Cardiac septum (tissue), 1 donor: ENCODE measurements at places on chromosomes 3 and 15. TPM values are rescaled to one million over a fixed set of nuclear protein-coding genes. Genes with fewer than 3 reads are reported as not detected.
A peak's percentile ranks its signal among the peaks of the same experiment; 100 is the strongest.

DNA sequence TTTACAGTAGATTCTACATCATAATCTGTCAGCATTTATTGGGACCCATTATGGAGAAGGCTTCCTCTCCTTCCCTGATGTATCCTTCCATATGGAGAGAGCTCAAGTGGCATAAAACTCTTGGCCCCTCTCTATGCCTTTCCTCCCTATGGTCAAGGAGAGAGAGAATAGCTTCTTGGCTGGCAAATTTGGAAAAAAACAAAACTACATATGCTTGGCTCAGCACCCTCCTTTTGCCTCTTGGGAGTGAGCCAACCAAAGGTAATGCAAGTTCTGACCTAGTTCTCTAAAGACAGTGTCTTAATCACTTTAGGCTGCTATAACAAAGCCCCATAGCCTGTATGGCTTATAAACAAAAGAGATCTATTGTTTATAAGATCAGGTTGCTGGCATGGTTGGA is 37.5 kb downstream of the C3orf70 start:
- DNase-seq = no peak

GRCh38 chr3:72682936-72683452 is 165.3 kb downstream of the SHQ1 start:
- no peak for DNase-seq

- no peak for DNase-seq
These were observed 222.1 kb downstream of the FAM43A start for GRCh38 chr3:194907811-194908210.

DNA sequence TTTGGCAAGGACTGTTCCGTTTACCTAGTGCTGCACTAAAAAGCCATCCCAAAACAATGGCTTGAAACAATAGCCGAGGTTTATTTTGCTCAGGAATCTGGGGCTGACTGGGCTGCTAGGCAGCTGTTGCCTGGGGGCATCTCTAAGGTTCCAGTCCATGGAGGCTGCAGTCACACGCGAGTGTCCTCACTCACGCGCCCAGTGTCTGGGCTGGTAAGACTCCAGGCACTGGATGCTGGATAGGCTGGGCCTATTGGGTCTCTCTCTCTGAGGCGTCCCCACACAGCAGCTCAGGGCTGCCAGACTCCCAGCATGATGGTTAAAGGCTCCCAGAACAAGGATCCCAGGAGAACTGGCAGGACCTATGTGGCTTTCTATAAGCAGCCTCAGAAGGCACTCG is 34.2 kb downstream of the ALS2CL start:
- DNase-seq = no peak

DNA sequence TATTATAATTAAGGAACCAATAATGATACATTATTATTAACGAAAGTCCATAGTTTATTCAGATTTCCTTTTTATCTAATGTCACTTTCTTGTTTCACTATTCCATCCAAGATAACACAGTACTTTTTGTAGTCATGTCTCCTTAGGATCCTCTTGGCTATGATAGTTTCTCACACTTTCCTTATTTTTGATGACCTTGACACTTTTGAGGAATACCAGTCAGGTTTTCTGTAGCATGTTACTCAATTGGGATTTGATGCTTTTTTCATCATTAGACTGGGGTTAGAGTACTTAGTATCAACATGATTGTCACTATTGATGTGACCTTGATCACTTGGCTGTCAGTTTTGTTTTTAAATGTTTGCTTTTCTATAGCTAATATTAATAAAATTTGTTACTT is 33.0 kb upstream of the MGA start:
- no peak for DNase-seq

DNA sequence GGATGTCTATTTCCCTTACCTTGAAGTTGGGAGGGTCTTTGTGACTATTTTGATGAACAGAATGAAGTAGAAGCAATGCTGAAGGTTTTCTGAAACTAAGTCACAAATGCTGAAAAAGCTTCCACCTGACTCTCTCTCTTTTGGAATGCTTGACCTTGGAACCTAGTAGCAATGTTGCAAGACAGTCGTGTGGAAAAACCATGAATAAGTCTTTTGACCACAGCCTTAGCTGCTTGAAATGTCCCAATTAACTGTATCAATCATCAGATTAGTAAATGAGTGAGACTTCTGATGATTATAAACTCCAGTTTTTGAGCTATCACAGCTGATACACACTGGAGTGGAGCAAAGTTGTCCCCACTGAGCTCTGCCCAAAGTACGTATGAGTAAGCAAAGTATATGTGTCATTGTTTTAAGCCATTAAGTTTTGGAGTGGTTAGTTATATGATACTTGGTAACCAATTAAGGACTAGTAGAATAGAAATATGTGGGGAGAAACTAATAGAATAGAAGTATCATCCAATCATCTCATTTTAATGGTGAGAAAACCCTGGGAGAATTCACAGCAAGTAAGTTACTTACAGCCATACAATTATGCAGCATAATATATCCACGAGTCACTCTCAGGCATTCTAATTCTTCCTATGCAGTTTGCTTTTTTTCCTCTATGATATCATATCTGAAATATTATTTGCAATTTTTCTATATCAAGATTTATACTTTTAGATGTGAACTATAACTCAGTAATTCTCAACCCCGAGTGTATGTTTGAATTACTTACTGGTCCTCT is 1010.6 kb downstream of the ROBO2 start:
- DNase-seq = no peak

- peak; percentile 89 for DNase-seq
These were observed 6.7 kb downstream of the CCDC9B start for GRCh38 chr15:40333922-40334492.

DNA sequence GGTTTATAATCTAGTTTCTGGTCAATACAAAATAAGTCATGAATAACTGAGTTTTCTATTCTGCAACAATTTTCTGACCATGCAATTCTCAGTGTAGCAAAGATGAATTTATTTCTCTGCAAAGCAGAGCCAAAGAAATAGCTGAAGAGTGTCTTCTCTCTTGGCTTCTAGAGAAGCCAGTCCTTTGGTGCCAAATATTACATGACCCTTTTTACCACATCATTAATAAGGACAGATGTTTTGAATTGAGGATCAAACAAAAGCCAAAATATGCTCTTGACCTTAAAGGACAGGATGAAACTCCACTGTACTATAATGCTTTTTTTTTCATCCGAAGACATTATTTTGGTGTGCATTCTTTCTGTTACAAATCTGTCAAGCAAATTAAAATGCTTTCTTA is 40.2 kb upstream of the OSTN start:
- DNase-seq = no peak

- no peak for DNase-seq
These were observed 148.6 kb upstream of the STT3B start for GRCh38 chr3:31384117-31384516.

- DNase-seq = peak; percentile 75
These were observed 305.5 kb downstream of the GRM7 start for GRCh38 chr3:7166460-7166859.

- peak; percentile 70 for DNase-seq
These were observed 113.7 kb downstream of the LRIG1 start for GRCh38 chr3:66386925-66387650.

DNA sequence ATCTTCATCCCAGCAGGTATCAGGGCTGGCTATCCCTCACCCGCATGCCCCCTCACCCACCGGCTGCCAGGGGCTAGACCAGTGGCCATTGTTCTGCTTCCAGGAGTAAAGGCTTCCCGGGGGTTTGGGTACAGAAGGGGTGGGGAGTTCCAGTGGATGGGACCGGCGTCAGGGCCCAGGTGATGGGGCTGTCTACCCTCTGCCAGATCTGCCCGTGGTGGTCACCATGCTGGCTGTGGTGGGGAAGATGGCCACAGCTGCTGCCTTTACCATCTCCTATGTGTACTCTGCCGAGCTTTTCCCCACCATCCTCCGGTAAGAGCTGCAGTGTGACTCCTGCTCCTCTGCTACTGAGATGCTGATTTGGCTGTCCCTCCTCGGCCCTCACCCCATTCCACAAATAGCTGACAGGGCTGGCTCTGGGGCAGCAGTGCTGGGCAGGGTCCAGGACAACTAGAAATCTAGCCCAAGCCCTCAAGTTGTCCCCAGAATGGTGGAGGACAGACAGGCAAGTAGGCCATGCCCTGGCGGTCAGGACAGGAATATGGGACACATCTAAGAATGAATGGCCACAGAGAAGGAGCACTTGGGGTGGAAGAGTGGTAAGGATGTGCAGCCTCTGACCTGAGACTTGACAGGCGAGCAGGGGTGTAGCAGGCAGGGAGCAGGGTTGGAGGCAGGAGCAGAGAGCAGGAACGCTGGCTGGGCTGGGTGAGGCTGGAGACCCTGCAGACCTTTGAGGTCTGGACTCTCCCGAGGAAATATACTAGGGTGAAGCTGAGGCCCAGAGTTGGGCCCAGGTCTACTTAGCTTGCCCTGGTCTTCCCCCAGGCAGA is 5.8 kb upstream of the SLC22A14 start:
- no peak for DNase-seq

DNA sequence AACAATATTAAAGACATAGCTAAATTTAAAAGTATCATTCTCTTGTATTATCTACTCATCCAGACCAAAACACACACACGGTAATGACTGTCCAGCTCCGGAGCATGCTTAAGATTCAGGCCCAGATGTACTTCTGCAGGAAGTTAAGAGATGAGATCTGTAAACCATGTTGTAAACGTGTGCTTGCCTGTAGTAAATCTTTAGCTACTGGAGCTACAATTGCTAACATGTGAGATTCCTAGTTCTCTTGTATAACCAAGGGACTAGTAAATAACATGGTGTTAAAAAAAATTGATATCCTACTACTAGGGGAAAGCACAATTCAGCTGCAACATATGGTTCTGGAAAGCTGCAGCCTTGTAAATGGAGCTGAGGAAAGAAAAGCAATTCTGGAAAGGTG is 651.7 kb upstream of the CCDC54 start:
- DNase-seq = no peak

Gene PTH1R
- total RNA-seq = 5.4 TPM

Gene MESP2
- 0.19 TPM for total RNA-seq

Gene SEMA3G
- total RNA-seq = 15.3 TPM

Gene C3orf70
- total RNA-seq = 2.2 TPM

Gene FBN1
- total RNA-seq = 32.1 TPM

Gene GPR160
- 0.78 TPM for total RNA-seq

Gene SOX14
- total RNA-seq = not detected

Gene AMIGO3
- total RNA-seq = 0.35 TPM
